H1 (cell line): ENCODE measurements at places on chromosomes 4 and X.

- no peak overlapping the region for H3K27ac ChIP-seq
- H3K36me3 ChIP-seq, result no peaks in the 10 kb centered on the region
- peaks cover 97% of the 10 kb centered on the region for H3K27me3 ChIP-seq
- peaks cover 19% of the 10 kb centered on the region for H3K4me1 ChIP-seq
- no peak overlapping the region for H3K4me3 ChIP-seq
- DNase-seq, result peak; percentile 66
These were observed 3.9 kb downstream of the HMX1 start for GRCh38 chr4:8867624-8868320.

DNA sequence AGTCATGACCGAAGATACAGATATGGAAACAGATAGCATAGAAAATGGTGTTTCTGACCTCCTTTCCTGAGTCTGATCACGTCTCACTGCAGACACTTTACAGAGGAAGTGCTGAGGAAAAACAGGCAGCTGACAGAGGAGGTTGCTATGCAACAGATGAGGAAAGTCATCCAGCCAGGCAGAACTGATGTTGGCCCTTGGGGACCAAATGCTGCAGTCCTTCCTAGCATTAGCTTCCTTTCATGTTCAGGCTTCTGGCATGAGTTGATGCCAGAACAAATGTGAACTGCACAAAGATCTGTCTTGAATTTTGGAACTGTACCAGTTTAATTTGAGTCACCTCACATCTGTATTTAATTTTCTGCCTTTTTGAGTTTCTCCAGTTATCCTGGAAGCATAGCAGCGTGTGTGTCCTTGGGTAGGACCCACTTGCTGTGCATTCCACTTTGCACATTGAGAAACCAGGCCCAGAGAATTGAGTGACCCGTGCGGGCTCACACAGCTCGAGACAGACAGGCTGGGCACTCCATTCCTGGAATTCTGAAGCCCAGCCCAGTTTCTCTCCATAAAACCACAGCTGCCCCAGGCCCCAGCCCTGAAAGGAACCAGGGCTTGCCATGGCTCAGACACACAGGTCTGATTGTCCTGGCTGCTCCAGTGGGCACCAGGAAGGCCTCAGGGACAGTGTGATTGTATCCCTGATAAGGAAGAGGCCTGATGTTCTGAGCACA lies 1.4 kb upstream of the MAGED1 start:
- no peak for DNase-seq
- H3K36me3 ChIP-seq, result no peaks in the 10 kb centered on the region; the same call in 1 of the 2 replicates

DNA sequence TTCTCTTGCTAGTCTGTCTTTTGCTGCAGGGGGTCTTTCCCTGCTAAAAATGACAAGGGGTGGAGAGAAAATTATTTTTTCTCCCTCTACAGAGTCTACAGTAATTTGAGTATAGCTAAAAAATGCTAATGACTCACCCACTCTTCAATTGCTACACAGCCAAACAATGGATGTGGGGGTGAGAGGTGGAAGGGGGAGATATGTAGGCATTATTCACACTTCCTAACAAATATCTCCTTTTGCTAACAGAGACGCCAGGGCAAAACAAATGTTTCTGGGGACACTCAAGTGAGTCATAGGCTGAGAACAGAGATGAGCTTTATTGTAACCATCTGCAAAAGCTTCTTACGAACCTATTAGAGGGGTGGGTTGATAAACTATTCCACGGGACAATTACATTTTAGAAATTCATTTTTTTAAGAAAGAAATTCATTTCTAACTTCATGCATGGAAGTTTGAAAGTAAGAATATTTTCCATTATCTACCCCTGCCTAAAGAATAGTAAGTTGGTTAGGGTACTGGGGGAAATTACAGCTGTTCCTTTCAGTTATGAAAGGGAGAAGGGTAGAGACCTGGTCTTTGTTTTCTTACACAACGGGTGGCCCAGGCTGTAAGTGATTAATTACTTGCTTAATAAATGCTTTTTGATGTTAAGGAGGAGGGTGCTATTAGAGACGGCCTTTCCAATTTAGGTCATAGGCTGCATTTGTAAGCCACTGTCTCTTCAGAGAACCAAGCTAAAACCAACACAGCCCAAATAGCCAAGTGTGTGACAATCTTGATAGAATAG lies 12.8 kb downstream of the SCD5 start:
- no peak for DNase-seq
- peaks cover 6% of the 10 kb centered on the region; the same call in 1 of the 2 replicates for H3K36me3 ChIP-seq
- H3K4me1 ChIP-seq, result peaks cover 11% of the 10 kb centered on the region
- peaks cover 95% of the 10 kb centered on the region for H3K27me3 ChIP-seq

GRCh38 chr4:1201851-1202525 lies 29.6 kb upstream of the SPON2 start:
- no peaks in the 10 kb centered on the region for H3K27me3 ChIP-seq
- no peak overlapping the region for H3K27ac ChIP-seq
- H3K4me1 ChIP-seq, result no peaks in the 10 kb centered on the region
- H3K36me3 ChIP-seq, result no peaks in the 10 kb centered on the region
- DNase-seq, result no peak

DNA sequence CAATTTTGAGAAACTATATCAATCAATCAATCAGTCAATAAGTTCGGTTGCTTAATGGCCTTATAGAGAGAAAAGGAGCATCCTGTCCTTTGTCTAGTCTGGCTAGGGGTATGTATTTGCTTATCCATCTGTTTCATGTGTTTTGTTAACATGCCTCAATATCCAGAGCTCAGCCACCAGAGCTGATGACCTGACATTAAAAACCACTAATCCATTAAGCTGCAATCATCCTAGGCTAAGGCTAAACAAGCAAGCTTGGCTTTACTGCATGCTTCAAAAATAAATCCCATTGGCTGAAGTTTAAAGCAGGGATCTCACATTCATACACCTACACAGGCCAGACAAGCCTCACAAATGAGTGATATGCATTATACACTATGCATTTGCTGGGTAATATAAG lies 139.7 kb downstream of the INPP4B start:
- no peak overlapping the region for H3K27ac ChIP-seq
- no peak overlapping the region for H3K4me3 ChIP-seq
- DNase-seq, result no peak
- no peaks in the 10 kb centered on the region for H3K36me3 ChIP-seq
- no peaks in the 10 kb centered on the region for H3K4me1 ChIP-seq

GRCh38 chr4:37522996-37523395 lies 163.2 kb downstream of the RELL1 start:
- DNase-seq, result no peak
- H3K4me3 ChIP-seq, result no peak overlapping the region
- H3K27ac ChIP-seq, result no peak overlapping the region
- no peaks in the 10 kb centered on the region for H3K4me1 ChIP-seq
- no peaks in the 10 kb centered on the region for H3K36me3 ChIP-seq

GRCh38 chr4:159159611-159160010 lies 56.7 kb downstream of the RAPGEF2 start:
- H3K4me1 ChIP-seq, result no peaks in the 10 kb centered on the region
- no peak overlapping the region for H3K4me3 ChIP-seq
- H3K27me3 ChIP-seq, result no peaks in the 10 kb centered on the region
- no peaks in the 10 kb centered on the region for H3K36me3 ChIP-seq

DNA sequence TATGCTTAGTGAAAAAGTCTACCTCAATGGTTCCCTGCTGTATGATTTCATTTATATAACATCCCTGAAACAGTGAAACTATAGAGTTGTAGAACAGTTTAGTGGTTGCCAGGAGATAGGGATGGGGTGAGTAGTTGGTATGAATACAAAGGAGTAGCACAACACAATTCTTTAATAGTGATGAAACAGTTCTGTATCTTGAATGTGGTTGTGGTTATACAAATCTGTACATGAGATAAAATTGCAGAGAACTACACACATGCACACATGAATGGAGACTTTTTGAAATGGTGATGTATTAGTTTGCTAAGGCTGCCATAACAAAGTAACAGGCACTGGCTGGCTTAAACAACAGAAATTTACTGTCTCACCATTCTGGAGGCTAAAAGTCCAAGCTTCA lies 677.1 kb downstream of the ADGRL3 start:
- peaks cover 5% of the 10 kb centered on the region; the same call in 1 of the 2 replicates for H3K4me1 ChIP-seq
- H3K4me3 ChIP-seq, result no peak overlapping the region
- no peaks in the 10 kb centered on the region for H3K27me3 ChIP-seq

DNA sequence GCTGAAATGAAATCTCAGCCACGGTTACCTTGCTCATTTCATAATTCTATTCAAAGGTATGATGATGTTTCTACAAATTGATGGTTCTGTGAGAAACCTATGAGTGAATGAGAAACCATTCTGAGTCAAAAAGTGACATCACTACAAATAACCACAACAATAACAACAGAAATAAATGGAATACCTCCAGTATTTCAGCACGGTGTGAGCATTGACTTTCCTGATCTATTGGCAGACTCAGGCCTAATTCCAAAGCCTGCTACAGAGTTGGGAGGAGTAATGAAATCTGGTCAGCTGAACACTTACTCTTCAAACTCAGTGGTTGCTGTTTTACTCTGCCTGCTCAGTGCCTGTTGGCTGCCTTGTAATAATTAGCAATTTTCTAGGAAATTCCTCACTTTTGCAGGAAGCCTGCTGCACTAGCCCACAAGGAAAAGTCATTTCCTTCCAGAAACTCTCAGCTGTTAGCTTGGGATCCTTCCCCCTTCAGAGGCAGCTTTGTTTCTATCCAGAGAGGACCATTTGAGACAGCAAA lies 18.8 kb upstream of the SYNPO2 start:
- H3K4me3 ChIP-seq, result no peak overlapping the region
- peaks cover 2% of the 10 kb centered on the region for H3K4me1 ChIP-seq
- no peaks in the 10 kb centered on the region for H3K27me3 ChIP-seq
- no peak for DNase-seq
- no peak overlapping the region for H3K27ac ChIP-seq
- H3K36me3 ChIP-seq, result no peaks in the 10 kb centered on the region

DNA sequence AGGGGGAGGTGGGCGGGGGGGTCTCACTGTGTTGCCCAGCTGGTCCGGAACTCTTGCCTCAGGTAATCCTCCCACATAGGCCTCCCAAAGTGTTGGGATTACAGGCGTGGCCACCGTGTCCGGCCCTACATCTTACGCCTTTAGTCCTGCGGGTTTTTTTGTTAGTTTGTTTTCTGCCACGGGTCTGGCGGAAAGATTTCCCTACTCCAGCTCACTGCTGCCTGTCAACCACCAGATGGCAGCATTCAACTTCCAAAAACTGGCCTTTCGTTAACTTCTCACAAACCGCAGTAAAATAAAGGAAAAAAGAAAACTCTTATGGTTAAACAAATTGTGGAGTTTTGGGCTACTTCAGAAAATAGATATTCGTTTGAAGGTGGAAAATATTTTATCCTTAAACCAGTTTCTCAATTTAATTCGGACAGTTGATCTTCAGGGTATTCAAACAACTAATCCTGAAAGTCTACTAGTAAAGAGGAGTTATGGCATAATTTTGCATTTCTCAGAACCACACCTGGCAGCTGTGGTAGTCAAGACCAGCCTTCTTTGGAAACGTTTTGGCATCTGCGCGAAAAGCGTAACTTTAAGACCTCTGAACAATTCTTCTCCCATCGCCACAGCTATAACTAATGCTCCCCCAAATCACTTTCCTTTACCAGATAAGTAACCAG lies 41.1 kb downstream of the LUZP4 start:
- no peaks in the 10 kb centered on the region for H3K36me3 ChIP-seq
- H3K4me1 ChIP-seq, result no peaks in the 10 kb centered on the region
- H3K4me3 ChIP-seq, result no peak overlapping the region
- no peak overlapping the region for H3K27ac ChIP-seq
- no peaks in the 10 kb centered on the region for H3K27me3 ChIP-seq

GRCh38 chrX:37958525-37959211 lies 47.7 kb upstream of the SYTL5 start:
- no peak overlapping the region for H3K4me3 ChIP-seq
- no peaks in the 10 kb centered on the region for H3K36me3 ChIP-seq
- no peak for DNase-seq
- H3K4me1 ChIP-seq, result no peaks in the 10 kb centered on the region

- H3K27me3 ChIP-seq, result no peaks in the 10 kb centered on the region
- H3K4me1 ChIP-seq, result no peaks in the 10 kb centered on the region
- H3K27ac ChIP-seq, result no peak overlapping the region
- no peaks in the 10 kb centered on the region for H3K36me3 ChIP-seq
- DNase-seq, result no peak
These were observed 423.3 kb downstream of the MAGEE1 start for GRCh38 chrX:76850851-76851250.

- no peak for DNase-seq
- no peaks in the 10 kb centered on the region for H3K27me3 ChIP-seq
- H3K27ac ChIP-seq, result no peak overlapping the region
- H3K4me1 ChIP-seq, result no peaks in the 10 kb centered on the region
These were observed 31.8 kb downstream of the HPGD start for GRCh38 chr4:174490451-174490961.

- no peaks in the 10 kb centered on the region for H3K36me3 ChIP-seq
- H3K27ac ChIP-seq, result no peak overlapping the region
- H3K27me3 ChIP-seq, result no peaks in the 10 kb centered on the region
- H3K4me1 ChIP-seq, result no peaks in the 10 kb centered on the region
- DNase-seq, result no peak
- H3K4me3 ChIP-seq, result no peak overlapping the region
These were observed 209.5 kb upstream of the FGF13 start for GRCh38 chrX:138921031-138921430.

DNA sequence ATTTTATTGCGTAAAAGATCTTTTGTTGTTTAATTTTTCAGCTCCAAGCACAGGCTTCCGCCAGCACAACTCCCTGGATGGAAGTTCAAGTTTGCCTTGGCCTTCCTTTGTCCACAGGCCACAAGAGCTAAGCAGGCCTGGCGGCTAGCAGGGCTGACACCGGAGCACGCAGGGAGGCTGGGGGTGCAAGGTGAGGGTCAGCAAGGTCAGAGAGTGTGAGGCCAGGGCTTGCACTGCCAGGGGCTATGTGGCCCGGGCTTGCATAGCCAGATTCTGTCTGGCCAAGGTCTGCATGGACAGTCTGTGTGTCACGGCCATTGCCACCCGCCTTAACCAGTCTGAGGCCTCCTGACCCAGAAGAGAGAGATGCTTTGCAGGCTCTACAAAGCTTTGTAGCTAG lies 123.9 kb downstream of the BCOR start:
- H3K36me3 ChIP-seq, result no peaks in the 10 kb centered on the region
- no peak overlapping the region for H3K27ac ChIP-seq
- no peak overlapping the region for H3K4me3 ChIP-seq

DNA sequence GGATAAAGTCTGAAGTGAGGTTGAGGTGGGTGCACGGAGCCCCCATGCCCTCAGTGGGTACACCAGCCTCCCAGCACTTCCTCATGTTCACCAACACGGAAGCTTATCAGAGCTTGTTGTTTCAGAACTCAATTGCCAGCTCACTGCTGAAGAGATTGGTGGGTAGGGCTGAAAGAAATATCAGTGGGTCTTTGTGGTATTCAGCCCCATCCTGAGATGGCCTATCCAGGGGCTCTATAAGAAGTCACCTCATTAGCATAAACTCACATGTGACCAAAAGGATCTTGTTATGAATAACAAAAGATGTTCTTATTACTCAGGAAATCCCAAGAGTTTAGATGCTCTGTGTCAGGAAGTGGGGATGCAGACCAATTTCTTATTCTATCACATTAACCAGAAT lies 177.3 kb downstream of the ARHGAP10 start:
- peaks cover 4% of the 10 kb centered on the region; the same call in 1 of the 2 replicates for H3K4me1 ChIP-seq
- no peak overlapping the region for H3K4me3 ChIP-seq
- H3K36me3 ChIP-seq, result no peaks in the 10 kb centered on the region
- no peak overlapping the region for H3K27ac ChIP-seq
- no peak for DNase-seq

DNA sequence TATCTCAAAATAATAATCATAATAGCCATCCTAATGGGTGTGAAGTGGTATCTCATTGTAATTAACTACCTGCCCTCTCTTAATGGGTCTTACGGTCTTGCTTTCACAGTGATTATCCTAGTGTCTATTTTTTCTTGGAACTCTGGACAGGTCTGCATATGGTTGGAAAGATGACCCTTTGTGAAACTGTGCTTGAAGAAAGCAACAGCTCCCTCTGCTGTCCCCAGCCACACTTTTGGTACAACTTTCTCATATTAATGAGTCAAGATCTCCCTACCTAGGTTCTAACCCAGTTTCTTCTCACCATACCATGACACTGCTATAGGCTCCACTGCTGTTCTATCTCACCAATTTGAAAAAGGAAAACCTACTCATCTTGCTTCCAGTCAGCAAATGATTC lies 2.4 kb downstream of the TFDP3 start:
- no peaks in the 10 kb centered on the region for H3K4me1 ChIP-seq
- DNase-seq, result no peak
- no peak overlapping the region for H3K27ac ChIP-seq
- no peaks in the 10 kb centered on the region for H3K36me3 ChIP-seq
